Myocyte (in vitro differentiated cells): ENCODE measurements at places on chromosomes 7 and 10.

DNA sequence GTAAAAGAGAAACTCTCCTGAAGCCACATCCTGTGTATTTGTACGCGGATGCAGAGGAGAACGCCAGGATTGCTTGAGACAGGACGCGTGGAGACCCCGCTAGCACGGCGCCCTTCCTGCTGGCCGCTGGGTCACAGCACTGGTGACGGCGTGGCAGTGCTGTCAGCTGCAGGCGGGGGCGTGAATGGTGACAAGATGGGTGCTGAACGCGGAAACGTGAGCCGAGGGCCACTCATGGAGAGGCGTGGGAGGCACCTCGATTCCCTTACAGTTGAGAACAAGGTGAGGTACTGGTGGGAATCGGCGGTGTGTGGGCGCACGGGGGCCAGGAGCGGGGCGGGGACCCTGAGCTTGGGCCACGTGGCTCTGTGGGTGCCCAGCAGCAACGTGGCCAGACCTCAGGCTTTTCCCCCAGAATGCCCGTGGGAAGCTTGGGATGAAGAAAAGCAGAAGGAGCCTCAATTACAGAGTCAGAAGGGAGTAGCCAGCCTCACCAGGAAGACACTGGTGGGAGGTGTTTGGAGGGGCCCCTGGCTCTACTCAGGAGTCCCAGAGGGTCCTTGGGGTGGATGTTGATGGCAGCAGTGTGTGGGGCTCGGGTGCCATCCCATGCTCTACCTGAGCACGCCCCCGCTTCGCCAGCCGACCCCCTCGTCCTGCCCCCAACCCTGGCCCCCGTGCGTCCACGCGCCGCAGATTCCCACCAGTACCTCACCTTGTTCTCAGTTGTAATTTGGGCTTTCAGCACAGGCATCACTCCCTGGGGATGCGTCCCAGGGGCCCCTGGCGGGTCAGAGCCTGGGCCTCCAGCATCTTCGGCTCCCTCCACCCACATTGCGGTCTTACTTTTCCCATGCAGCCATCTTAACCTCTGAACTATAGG is 208.4 kb upstream of the TCERG1L start:
- DNase-seq = no peak

- DNase-seq = no peak
Observed at GRCh38 chr7:90433221-90433620, 30.0 kb downstream of the CLDN12 start.

DNA sequence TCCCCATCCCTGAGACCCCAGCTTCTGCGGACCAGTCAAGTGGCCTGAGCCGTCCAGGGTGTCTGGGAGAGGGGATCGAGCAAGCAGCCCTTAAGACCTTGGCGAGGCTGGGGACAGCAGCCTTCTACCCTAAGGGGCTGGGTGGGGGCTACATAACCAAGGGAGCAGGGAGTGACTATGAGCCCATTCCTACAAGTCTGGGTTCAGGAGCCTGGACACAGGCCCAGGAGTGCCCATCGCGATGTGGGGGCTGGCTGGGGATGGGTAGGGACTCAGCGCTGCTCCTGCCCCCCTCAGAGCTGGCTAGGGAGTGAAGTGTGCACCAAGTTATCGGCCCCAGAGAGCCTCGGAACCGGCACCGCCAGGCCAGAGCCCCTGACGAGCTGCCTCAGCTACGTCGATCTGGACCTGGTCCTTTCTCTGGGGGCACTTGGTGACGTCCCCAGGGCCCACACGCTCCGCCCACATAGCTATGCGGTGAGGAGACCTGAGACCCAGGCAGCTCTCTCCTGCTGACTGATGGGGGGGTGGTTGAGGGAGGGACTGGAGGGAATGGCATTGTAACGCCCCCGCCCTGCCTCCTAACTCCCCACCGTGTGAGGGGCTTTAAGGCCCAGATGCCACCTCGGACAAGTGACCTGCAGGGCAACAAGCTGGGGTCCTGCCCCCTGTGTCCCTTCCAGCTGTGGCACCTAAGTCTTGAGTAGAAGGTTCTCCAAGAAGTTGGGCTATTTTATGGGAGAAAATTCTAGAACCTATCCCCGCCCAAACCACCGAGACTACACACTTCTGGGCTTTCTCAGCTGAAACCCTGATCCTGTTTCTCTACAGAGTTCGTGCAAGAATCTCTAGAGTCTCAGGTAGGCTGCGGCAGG is 2.5 kb downstream of the SAP25 start:
- DNase-seq = no peak

- DNase-seq = no peak
Observed at GRCh38 chr10:45294681-45295080, 20.7 kb downstream of the OR13A1 start.
